ENCODE measurements at places on chromosomes 13 and 19.

DNA sequence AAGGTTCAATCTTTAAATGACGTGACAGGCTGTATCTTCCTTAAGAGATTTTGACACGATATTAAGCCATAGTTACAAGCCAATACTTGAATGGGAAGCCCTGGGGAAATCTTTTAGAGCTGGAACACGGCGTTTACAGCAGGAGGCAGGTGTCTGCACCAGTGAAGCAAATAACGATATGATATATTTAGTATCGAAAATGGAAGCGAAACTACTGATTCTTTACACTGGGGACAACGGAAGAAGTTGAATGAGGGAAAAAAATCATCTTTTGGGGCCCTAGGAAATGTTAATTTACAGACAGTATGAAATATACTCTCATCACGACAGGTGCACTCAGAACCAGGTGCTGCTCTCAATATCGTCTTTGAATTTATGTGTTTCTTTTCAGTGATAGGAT, 793.9 kb upstream of the PCDH20 start:
- no peak for DNase-seq

GRCh38 chr19:53961523-53962356, 997 bp upstream of the CACNG8 start:
- DNase-seq = no peak

GRCh38 chr19:13790354-13790753, 4.9 kb upstream of the ZSWIM4 start:
- DNase-seq = no peak

- DNase-seq = no peak
Observed at GRCh38 chr13:65488606-65489005, 1741.5 kb downstream of the PCDH9 start.

- DNase-seq = no peak
Observed at GRCh38 chr19:51198641-51199040, 26.2 kb upstream of the CD33 start.

GRCh38 chr19:35346193-35347052, 1.3 kb upstream of the FFAR1 start:
- no peak for DNase-seq

- no peak for DNase-seq
Observed at GRCh38 chr13:61370520-61370919, 45.1 kb downstream of the PCDH20 start.

- DNase-seq = no peak
Observed at GRCh38 chr19:14375582-14376291, 5.5 kb upstream of the ADGRE5 start.

GRCh38 chr19:747432-748273, 3.3 kb upstream of the MISP start:
- no peak for DNase-seq

GRCh38 chr19:38564981-38565690, 52.6 kb downstream of the MAP4K1 start:
- DNase-seq = no peak

- no peak for DNase-seq
Observed at GRCh38 chr13:46605825-46606554, 53.0 kb downstream of the LRCH1 start.

- DNase-seq = no peak
Observed at GRCh38 chr19:32407004-32407992, 1.7 kb downstream of the DPY19L3 start.

- no peak for DNase-seq
Observed at GRCh38 chr19:13160557-13160956, 10.3 kb downstream of the IER2 start.

DNA sequence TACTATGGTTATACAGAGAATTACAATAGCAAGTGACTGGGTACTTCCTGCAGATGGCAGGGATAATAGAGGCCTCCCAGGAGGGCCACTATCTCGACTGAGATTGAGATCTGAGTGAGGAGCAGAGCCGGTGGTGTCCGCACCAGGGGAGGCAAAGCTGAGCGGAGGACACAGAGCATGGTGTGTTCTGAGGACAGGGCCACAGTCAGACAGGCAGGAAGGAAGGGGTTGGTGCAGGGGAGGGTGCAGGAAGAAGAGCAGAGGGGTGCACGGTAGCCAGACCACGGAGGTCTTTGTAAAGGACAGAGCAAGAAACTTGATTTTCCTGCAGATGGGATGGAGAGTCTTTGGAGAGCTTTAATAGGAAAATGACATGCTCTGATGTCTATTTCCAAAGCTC, 152.4 kb downstream of the SHISA2 start:
- DNase-seq = no peak

DNA sequence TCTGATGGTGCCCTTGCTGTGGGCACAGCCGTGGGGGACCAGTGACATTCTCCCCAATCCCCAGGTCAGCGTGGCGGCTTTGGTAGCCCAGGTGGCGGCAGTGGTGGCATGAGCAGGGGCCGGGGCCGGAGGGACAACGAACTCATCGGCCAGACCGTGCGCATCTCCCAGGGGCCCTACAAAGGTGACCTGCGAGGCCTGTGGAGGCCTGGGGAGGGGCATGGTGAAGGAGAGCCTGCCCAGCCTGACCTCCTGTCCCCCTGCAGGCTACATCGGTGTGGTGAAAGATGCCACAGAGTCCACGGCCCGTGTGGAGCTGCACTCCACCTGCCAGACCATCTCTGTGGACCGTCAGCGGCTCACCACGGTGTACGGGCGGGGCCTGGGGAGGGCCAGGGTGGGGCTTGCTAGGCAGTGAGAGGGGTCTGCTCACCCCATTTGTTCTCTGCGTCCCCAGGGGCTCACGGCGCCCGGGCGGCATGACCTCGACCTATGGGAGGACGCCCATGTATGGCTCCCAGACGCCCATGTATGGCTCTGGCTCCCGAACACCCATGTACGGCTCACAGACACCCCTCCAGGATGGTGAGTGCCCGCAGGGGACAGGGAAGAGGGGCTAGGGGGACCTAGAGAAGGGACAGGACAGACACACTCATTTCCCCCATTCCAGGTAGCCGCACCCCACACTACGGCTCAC, 7.7 kb upstream of the TIMM50 start:
- DNase-seq = no peak

DNA sequence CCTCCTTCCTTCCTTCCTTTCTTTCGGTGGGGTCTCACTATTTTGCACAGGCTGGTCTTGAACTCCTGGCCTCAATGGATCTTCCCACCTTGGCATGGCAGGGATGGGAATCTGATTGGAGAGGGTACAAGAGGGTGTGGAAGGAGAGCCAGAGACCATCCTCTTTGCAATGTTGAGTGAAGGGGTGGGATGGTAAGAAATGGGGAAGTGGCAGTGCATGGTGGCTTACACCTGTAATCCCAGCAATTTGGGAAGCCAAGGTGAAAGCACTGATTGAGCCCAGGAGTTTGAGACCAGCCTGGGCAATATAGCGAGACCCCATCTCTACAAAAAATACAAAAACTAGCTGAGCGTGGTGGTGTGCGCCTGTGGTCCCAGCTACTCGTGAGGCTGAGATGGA, 5.5 kb downstream of the BLOC1S3 start:
- DNase-seq = no peak

GRCh38 chr13:88022431-88023208, 351.4 kb downstream of the SLITRK5 start:
- DNase-seq = no peak

- DNase-seq = no peak
Observed at GRCh38 chr19:6417713-6418561, 6.7 kb downstream of the KHSRP start.
